ENCODE measurements at places on chromosomes 3 and 15.

DNA sequence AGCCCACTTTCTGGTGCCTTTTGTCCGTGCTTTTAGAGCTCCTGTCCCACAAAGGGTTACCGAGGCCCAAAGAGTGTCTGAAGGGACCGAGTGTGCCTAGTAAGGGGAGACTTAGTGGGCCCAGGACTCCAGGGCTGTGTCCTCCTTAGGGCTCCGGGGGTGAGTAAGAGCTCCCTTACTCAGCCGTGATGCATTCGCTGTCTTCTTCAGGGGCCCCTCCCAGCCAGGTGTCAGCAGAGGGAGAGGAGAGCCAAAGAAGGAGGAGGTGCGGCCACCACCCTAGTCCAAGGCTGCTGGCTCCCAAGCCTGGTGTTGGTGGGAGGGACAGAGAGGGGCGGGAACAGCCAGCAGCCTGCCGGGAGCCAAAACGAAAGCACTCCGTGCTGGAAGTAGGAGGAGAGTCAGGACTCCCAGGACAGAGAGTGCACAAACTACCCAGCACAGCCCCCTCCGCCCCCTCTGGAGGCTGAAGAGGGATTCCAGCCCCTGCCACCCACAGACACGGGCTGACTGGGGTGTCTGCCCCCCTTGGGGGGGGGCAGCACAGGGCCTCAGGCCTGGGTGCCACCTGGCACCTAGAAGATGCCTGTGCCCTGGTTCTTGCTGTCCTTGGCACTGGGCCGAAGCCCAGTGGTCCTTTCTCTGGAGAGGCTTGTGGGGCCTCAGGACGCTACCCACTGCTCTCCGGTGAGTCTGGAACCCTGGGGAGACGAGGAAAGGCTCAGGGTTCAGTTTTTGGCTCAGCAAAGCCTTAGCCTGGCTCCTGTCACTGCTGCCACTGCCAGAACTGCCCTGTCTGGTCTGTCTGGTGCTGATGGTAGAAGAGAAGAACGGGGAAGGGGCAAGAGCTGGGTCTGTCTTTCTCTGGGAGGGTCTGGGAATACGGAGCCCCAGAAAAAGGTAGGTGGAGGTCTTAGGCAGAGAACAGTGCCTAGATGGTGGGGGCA is at the start of gene IL17RC:
IL17RC (plus strand) TSS at position 365 of the 947 bp plus-strand sequence; CDS start at position 583, 218 bp downstream.
- ATAC-seq, result peak; percentile 18

GRCh38 chr3:143396790-143397189 is 277.2 kb downstream of the CHST2 start:
- ATAC-seq, result no peak

DNA sequence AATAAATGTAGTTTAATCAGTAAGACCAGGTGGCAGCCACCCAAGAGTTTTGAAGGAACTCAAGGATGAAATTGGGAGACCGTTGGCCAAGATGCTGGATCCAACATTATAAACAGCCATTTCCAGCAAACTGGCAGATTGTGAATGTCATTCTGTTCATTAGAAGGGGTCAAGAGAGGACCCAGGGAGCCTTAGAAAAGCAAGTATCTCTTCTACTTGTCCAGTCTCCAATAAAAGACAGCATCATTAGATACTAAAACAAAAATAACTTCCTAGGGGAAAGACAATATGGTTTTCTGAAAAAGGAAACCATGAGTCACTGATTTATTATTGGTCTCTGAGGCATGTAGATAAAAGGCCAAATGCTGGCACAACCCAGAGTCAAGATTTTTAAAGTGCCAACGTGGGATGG is 67.9 kb downstream of the GADL1 start:
- ATAC-seq, result no peak

- no peak for ATAC-seq
Observed at GRCh38 chr3:45817831-45818522, 21.6 kb upstream of the SLC6A20 start.

- no peak for ATAC-seq
Observed at GRCh38 chr3:136120373-136121348, 75.5 kb downstream of the MSL2 start.

GRCh38 chr3:23377928-23378672 is 175.0 kb downstream of the UBE2E2 start:
- ATAC-seq, result peak; percentile 12

DNA sequence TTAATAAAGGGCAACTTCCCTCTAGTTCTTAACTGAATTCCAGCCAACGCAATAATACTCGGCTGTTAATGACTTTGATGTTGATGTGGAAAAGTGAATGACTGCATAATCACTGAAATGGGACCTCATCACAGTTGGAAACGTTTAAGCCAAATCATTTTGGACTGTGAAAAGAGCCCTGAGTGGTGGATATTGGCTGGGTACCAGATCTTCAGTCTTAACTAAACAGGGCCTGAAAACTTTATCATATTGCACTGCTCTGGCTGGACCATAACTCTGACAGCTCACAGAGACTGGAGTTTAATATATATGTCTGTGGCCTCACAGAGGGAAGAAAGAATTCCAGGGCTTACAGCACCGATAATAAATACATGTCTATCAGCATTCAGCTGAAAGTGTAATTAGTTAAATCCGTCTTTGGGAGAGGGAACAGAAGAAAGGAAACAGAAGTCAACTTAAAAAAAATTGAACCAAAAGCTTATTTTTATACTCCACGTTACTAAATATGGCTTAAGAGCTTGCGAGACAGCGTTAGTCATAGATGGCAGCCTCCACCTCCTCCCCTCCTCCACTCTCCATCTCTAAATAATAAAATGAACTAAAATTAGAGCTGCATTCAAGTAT is 222.3 kb upstream of the CDIN1 start:
- no peak for ATAC-seq

DNA sequence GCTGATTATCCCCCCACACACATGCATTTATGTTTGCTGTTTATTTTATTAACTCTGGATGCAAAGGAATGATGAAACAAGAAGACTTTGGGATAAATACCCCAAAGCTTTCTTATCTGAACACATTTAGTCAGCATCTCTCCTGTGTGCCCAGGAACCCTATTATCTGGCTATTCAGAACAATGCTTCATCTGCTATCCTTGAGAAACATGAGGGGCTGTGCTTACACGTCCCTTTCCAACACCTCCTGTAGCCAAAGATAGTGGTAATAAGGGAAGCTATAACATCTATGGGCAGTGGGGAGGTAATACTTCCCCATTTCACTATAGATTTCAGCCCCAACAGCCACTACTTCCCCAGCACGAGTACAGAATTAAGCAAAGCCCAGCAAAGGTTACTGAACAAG is 94.7 kb downstream of the SSR3 start:
- ATAC-seq, result peak; percentile 78

- no peak for ATAC-seq
Observed at GRCh38 chr15:92005154-92005553, 151.6 kb downstream of the SLCO3A1 start.

GRCh38 chr15:39331584-39331983 is 249.3 kb upstream of the THBS1 start:
- ATAC-seq, result no peak

DNA sequence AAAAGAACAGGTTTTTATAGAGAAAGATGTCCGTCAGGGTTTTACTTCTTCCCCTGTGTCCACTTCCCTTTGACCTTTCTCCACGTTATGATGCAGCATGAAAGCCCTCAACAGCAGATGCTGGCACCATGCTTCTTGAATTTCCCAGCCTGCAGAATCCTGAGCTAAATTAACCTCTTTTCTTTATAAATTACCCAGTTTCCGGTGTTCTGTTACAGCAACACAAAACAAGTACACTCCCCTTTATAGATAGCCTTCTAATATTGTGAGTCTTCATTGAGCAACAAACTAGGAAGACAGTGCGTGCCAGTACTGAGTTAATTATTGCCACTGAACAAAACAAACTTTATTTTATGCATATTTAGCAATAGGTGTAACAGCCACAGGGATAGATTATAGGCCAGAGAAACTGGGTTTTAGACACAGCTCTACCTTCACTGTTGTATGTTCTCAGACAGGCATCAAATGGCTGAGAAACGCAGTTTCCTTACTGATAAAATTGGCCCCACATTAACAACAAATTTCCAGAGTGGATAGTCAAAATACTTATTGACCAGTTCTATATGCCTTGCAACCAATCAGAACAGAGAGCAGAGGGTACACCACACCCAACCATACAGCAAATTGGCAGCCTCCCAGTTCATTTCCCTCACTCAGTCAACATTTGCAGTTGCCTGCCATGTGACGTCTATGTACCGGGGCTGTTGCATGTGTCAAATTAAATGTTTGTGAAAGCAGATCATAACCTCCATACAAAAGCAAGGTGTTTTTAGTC is 14.4 kb upstream of the TBL1XR1 start:
- no peak for ATAC-seq

DNA sequence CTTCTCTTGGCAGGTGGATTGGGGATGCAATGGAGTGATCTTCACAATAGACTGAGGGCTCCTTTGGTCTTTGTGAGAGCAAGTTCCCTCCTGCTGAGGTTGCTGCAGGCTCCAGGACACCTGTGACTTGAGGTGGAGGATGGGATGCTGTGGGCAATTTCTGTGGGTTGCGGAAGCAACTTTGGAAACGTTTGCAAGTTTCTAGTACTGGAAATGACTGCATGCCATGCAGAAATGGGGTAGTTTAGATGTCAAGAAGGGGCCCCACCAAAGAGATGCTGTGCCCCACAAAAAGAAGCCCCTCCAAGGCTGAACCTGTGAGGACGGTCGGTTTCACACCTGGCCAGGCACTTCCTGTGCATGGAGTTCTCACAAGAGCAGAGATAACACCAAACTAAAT is 80.4 kb upstream of the XCR1 start:
- ATAC-seq, result no peak

GRCh38 chr3:101529816-101530685 is 17.0 kb upstream of the SENP7 start:
- no peak for ATAC-seq

DNA sequence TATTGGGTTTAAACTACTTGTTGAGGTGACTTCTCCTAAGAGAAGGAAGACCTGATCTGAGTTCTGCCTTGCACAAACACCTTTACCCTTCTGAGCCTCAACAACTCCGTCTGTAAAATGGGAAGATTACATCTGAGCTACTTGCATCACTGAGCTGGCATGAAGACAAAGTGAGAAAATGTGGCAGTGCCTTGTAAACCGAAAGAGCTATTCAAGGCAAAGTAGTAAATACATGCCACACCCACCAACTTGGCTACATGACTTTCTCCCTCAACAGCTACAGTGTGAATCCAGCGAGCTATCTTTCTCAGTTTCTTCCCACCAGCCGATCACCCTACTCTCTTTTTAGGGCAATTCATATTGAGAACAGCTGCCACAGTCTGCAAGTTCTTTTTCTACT is 148.3 kb downstream of the FOXB1 start:
- ATAC-seq, result no peak

DNA sequence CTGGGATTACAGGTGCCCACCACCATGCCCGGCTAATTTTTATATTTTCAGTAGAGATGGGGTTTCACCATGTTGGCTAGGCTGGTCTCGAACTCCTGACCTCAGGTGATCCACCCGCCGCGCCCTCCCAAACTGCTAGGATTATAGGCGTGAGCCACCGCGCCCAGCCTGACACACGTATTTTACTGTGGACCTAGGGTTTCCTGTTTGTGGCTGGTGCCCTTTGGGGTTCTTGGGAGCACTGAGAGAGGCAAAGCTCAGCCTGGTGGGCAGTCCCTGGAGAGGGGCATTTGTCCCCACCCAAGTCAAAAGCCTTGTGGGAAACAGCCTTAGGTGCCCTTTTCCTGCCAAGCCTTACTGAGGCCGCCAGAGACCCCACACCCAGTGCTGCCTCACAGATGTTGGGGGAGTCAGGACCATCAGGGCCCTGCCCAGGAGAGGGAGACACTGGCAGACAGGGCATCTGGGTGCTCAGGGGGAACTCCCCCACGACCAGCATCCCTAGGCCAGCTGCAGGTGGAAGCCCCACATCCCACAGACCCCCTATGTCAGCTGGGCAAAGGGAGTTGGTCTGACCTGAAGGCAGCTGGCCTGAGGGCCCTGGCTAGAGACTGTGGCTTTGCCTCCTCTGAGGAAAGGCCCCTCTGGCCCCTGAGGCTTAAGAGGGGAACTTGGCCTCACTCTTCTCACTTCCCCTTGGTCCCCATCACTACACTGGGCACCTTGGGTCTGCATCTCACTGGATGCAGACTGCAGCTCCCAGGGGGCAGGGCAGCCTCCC is 35.1 kb downstream of the DNAH1 start:
- peak; percentile 76 for ATAC-seq

GRCh38 chr15:79394231-79394630 is 37.9 kb upstream of the MINAR1 start:
- no peak for ATAC-seq

DNA sequence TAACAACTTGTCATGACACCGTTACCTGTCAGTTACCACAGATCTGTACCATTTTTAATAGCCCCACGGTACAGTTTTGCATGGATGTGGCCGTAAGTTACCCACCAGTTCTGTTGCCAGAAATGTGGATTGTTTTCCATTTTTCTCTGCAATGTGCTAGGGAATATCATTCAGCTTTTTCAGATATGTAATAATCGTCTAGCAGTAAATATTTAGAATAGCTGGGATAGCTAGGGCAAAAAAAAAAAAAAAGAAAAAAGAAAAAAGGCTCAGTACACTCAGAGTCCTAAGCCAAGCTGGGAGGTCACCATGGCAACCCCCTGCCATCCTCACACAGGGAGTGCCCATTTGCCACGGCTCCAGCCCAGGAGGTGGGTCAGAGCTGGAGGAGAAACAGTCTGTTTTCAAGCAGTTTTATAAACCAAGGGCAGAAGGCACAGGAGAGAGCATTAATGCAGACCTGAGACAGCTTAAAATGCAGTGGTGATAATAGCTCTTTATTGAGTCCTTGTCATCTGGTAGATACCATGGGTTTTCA is 25.2 kb downstream of the PAQR5 start:
- ATAC-seq, result no peak

DNA sequence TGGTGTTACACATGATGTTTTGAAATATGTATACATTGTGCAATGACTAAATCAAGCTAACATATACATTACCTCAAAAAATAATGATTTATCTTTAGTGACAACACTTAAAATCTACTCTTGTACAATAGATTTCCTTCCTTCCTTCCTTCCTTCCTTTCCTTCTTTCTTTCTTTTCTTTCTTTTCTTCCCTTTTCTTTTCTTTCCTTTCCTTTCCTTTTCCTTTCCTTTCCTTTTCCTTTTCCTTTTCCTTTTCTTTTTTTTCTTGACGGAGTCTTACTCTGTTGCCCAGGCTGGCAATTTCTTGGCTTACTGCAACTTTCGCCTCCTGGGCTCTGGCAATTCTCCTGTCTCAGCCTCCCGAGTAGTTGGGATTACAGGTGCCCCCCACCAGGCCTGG is 170.5 kb downstream of the NLGN1 start:
- ATAC-seq, result no peak

GRCh38 chr15:77739591-77740378 is 107.1 kb upstream of the LINGO1 start:
- no peak for ATAC-seq

GRCh38 chr3:59559721-59560435 is 510.1 kb upstream of the CFAP20DC start:
- ATAC-seq, result peak; percentile 25

GRCh38 chr3:54954521-54954920 is 26.7 kb upstream of the LRTM1 start:
- ATAC-seq, result no peak

GRCh38 chr15:92118162-92118935 is 264.8 kb downstream of the SLCO3A1 start:
- no peak for ATAC-seq

- ATAC-seq, result no peak
Observed at GRCh38 chr15:69290346-69291164, 8.2 kb upstream of the PAQR5 start.

- ATAC-seq, result no peak
Observed at GRCh38 chr15:90364251-90364650, 12.2 kb downstream of the ZNF774 start.

GRCh38 chr3:32948625-32949445 is 2.6 kb upstream of the CCR4 start:
- no peak for ATAC-seq

Measured in stimulated activated memory B cell treated with anti-CD40 and anti-IgM and Interleukin-4, amounts not matched to agents 10 μg/mL and 1 μg/mL and 100 μg/mL, for 72 hours (primary cell).